ENCODE measurements at places on chromosomes 5 and 9. TPM values are rescaled to one million over a fixed set of nuclear protein-coding genes. Genes with fewer than 3 reads are reported as not detected.

ADGRD2 gene
- polyA plus RNA-seq: not detected

- no peak for DNase-seq
These were observed 61.4 kb downstream of the C5orf15 start for GRCh38 chr5:133907075-133907474.

GRCh38 chr5:113255105-113255504 lies 179.7 kb downstream of the TSSK1B start:
- no peak for DNase-seq

GRCh38 chr5:131277447-131277846 lies 13.6 kb downstream of the CDC42SE2 start:
- DNase-seq: no peak

- DNase-seq: no peak
These were observed 376.4 kb upstream of the RGMB start for GRCh38 chr5:98397081-98397480.

DNA sequence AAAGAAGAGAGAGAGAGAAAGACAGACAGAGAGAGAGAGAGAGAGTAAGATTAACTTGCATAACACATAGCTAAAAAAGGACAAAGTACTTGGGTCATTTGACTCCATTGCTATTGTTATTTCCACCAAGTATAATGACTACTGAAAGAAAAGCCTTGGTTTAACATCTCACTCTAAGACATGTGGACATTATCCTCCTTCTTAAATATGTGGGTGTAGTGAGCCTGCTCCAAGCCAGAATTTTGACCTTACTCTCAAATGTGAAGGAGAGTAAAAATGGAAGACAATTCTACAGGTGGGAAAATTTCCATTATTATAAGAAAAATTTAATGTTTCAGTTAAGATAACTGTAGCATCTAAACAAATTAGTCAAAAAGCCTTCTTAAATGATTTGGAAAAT lies 8.5 kb upstream of the MARCOL start:
- no peak for DNase-seq

KCNV2 gene
- not detected for polyA plus RNA-seq

GRCh38 chr9:130172858-130173665 lies 858 bp downstream of the NCS1 start:
- DNase-seq: peak; percentile 44

- DNase-seq: no peak
These were observed 7.2 kb upstream of the RPL26L1 start for GRCh38 chr5:172952034-172952511.

GRCh38 chr5:142433526-142434321 lies 108.9 kb upstream of the SPRY4 start:
- DNase-seq: no peak

- no peak for DNase-seq
These were observed 168.7 kb downstream of the KDM4C start for GRCh38 chr9:6926436-6926835.

DNA sequence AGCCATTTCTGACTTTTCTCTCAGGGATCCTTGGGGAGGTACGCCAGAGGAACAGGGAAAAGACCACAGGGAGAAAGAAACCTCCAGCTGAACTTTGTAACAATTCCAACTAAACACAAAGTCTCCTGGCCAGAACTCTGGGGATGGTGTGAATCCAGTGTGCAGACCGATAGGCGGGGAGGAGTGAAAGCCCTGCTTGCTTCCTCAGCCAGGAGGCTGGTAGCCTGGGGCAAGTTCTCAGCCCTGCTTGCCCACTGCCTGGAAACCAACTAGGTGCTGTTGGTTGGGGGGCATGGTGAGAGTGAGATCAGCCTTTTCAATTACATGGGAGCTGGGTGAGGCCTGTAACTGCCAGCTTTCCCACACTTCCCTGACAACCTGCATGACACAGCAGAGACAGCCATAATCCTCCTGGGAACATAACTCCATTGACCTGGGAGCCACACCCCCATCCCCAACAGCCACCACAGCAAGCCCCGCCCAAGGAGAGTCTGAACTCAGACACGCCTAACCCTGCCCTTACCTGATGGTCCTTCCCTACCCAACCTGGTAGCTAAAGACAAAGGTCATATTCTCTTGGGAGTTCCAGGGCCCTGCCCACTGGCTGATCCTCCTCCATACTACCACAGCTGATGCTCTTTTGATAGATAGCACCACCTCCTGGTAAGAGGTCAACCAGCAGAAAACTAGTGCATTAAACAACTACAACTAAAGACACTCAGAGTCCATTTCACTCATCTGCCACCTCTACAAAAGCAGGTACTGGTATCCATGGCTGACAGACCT lies 100.1 kb upstream of the TNFAIP8 start:
- DNase-seq: no peak

OLFM1 gene
- 23.4 TPM for polyA plus RNA-seq

DNA sequence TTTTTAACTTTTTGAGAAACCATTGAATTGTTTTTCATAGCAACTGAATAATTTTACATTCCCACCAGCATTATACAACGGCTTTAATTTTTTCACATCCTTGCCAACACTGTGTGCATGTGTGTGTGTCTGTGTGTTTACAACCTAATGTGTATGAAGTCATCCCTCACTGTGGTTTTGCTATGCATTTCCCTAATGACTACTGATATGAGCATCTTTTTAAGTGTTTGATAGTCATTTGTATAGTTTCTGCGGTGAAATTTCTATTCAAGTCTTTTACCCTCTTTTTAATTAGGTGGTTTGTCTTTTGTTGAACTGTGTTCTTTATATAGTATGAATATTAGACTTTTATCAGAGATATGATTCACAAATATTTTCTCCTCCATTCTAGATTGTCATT lies 263.1 kb upstream of the COX7C start:
- no peak for DNase-seq

- no peak for DNase-seq
These were observed 47.7 kb upstream of the TCERG1 start for GRCh38 chr5:146399481-146399880.

GRCh38 chr5:318341-318897 lies 3.1 kb upstream of the AHRR start:
- DNase-seq: no peak

TLX3 gene
- not detected for polyA plus RNA-seq

Measured in lung (tissue), 17 donors.